Activated CD8-positive, alpha-beta memory T cell treated with anti-CD3 and anti-CD28 coated beads for 4 hours (primary cell): ENCODE measurements at places on chromosomes 3 and 15.

DNA sequence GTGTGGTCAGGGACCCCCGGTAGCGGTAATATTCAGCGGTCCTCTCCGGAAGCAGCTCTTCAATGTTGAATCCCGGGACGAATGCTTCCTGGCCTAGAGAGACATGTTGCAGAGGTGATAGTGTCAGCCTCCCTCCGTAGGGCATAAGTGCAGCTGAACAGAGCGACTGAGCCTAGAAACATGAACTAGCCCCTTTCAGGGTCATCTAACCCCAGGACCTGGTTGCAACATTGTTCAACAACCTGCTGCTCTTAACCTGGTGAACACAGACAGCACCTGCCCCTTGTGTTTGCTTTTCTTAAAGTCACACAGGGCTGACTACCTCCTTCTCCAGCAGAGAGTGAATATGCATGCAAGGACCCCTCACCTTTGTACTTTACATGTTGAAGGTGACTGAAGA is 41.3 kb downstream of the CA12 start:
- DNase-seq, result no peak

GRCh38 chr3:172155897-172156585 is 116.7 kb downstream of the FNDC3B start:
- no peak for DNase-seq

DNA sequence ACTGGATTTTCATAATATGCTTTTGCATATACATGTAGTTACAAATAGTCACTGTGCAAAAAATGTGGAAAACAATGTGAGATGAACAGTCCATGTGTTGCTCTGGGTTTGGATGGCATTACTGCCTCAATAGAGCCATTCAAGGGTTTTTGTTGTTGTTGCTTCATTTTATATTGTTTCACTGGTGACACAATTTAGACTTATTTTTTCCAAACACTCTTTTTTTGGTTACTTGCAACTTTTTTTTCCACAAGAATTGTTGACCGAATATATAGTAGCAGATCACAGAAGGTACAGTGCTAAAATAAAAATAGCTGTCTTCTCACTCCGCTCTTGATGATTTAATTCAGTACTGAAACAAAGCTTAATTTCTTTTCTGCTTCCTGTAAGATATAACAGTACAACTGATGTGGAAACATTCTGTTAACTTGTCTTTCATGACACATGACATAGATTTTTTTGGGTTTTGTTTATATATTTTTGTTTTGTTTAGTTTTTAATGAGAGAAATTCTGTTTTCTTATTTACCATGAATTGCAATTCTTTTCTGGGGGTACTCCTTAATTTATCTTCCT is 618.6 kb downstream of the NAALADL2 start:
- no peak for DNase-seq

DNA sequence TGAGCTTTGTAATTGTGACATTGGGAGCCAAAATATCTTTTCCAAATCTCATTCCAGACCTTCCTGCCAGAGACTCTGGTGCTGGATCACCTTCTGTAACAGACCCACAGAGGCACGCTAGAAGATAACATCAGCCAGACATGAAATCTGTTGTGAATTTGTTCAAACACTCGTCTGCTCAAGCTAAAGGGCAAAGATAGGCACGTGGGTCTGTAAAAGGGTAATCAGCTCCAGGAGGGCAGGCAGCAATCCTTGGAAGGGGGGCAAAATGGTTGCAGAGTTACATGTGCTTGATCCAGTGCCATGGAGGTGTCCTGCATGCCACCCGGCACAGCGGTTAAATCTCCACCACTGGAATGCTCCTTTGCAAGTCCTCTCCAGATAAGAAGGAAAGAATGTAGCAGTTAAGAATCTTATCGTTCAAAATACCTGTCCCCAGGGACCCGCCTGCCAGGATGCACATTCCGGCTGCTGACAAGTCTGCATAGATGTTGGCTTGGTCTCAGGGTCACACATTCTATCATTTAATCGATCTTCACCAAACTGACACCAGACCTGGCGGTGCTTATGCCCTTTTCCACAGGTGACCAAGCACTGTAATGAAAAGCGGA is 74.8 kb downstream of the ADAMTS9 start:
- no peak for DNase-seq
